ENCODE measurements at places on chromosomes 16 and 17. TPM values are rescaled to one million over a fixed set of nuclear protein-coding genes. Genes with fewer than 3 reads are reported as not detected.

SLC5A2 gene
- not detected for total RNA-seq

INCA1 gene
- 0.22 TPM for total RNA-seq

SBK1 gene
- total RNA-seq, result not detected

SPNS1 gene
- total RNA-seq, result 30.2 TPM

MYCBPAP gene
- total RNA-seq, result 1.8 TPM

CCL7 gene
- total RNA-seq, result 3.9 TPM

CES3 gene
- total RNA-seq, result not detected

RPRML gene
- not detected for total RNA-seq

TTLL6 gene
- not detected for total RNA-seq

RND2 gene
- 0.78 TPM for total RNA-seq
